ENCODE measurements at places on chromosomes 5 and 9.

DNA sequence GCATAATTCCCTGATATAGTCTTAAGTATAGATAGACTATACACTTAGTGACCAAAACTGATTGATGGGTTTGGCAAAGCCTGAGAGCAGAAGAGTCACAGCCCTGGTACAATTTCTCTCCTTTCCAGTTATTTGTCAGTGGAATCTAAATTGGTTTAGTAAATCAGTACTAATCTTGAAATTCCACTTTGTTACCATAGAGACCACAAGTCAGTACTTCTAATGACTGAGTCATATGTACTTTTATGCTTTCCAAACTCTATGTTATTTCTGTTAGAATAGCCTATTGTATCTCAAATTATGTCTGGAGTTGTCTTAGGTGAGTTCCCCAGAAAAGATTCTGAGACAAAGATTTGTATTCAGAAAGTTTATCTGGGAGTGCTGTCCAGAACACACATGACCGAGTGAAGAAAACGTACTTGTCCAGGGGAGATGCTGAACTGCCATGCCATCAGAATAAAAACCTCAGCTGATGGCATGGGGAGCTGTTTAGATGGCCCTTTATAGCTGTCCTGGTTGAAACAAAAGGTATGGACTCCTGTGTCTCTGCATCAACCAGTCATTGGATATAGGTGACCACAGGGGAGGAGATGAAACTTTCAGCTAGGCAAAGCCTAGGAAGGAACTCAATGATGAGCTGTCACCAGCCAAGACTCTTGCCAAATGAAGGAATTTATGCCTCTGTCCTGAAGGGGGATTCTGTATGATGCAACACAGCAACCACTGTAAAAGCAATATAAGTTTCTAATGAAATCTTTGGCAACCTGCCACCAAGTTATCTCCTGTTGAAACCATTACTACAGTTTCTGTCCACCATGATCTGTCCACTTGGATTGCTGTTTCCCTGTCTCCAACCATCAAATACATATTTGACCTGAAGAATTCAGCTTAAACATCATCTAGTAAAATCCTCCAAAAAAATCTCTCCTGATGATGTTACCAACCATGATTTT, 18.0 kb upstream of the SMC2 start:
- DNase-seq: peak; percentile 84

DNA sequence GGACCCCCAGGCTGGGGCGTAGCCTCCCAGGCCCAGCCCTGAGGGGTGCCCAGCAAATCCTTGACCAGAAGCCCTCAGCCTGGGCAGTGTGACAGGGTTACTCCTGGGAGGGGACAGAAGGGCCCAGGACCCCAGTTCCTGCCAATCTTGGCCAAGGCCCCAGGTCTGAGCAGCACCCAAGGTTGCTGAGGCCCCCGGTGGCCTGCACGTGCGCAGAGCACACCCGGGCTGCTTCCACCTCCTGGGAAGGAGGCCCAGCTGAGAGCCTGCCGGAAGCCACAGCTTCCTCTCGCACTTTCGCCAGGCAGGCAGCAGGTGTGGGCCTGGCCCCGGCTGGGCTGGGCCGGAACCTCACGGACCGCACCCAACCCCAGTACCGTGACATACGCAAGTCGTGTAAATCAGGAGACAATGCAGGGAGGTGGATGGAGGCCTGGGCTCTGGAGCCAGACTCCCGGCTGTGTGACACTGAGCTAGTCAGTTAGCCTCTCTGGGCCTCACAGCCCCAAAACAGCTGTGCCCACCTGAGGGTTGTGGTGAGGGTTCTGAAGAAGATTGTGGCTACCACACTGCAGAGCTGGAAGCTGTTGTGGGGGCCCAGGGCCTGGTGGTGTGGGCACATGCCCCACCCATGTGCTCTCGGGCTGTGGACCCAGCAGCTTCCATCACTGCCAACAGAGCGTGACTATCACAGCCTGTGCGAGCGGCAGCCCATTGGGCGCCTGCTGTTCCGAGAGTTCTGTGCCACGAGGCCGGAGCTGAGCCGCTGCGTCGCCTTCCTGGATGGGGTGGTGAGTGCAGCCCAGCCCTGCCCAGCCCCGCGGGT, 5.1 kb downstream of the GRK6 start:
- no peak for DNase-seq

- DNase-seq: no peak
Measured at GRCh38 chr9:116368680-116369079, 215.1 kb downstream of the PAPPA start.

DNA sequence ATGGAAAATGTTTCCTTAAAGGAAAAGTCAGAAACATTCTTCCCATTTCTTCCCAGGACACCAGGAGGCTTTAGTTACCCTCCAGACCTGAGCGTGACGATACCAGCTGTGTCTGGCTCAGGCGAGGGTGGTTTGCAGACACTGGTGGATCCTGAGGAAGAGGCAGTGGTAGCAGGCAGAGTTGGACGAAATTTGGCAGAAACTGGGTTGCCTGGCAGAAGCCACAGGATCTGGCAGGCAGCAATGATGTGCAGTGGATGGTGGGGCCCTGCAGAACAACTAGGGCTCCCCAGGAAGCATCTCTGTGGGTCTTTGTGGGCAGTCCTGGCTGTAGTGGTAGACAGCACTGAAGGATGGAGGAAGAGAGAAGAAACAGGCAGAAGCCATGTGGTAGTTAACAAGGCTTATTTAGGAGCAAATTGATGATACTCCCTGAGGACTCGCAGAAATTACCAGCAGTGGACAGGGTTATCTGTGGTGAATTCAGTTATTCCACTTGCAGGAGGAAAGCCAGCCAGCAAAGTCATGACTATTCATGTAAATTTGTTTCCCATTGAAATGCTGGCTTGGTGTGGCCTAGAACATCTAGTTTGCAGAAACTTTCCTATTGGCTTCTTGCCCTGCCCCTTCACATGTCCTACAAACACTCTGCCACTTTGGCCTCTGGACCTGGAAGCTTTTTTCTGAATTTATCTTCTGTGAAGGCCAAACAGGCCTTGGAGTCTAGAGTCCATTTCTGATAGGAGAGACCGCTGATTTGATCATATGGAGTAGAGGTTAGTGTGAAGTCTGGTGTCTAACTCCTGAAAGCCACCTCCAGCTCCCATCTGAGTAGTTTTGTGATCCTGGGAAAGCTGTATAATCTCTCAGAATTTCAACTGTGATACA, 212.0 kb downstream of the DMRT2 start:
- DNase-seq: no peak

DNA sequence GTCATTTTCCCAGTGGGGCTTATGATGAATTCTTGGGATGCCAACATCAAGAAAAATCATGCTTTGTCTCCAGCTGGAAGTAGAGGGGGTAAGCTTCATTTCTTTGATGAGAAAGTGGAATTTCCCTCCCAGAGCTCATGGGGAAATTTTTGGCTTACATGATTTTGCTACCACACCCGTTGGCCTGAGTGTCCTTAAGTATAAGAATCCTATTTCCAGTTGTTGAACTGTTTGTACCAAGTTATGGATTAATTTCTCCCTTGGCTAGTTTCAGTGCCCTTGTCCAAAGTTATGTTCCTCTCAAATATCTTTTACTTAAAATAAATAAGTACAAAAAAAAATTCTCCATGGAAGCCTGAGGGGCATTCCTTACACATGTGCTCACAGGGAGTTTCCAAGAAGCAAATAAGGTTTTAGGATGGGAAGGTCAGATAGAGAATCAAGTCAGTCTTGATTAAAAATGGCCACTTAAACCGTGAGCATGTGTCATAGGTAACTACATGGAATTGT, 82.3 kb downstream of the PTCD2 start:
- peak; percentile 88 for DNase-seq

GRCh38 chr5:150398722-150399523, 13.8 kb downstream of the CD74 start:
- no peak for DNase-seq

GRCh38 chr9:75775166-75775565, 115.3 kb upstream of the PCSK5 start:
- no peak for DNase-seq

- no peak for DNase-seq
Measured at GRCh38 chr5:170220191-170220590, 12.6 kb upstream of the C5orf58 start.

- DNase-seq: no peak
Measured at GRCh38 chr9:131787838-131788237, 48.0 kb upstream of the RAPGEF1 start.

DNA sequence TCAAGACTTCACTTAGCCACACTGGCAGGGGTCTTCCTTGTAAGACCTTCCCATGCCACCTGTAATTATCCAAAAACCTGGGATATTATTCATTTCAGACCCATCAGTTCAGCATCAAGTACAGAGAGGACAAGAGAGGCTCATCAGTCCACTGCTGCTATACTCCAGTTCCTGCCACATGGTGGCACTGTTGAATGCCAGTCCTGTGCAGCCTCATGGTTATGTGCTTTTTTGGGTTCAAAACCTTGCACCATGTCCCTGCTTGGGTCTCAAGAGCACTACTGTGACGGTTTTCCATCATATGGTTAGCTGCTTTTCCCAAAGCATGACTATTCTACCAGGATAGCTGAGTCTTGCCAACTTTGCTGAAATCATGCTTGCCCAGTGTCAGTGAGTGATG, 8.5 kb downstream of the PTGS1 start:
- DNase-seq: no peak

DNA sequence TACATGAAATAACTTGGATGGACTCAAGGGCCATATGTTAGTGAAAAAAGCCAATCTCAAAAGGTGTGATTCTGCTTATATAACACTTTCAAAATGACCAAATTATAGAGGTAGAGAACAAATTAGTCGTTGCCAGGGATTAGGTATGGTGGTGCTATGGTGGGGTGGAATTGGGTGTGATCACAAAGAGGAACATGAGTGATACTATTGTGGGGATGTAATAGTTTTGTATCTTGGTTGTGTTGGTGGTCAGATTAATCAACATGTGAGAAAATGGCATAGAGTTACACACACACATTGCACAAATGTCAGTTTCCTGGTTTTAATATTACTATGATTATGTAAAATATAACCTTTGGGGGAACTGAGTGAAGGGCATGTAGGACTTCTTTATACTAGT, 31.9 kb downstream of the CAMK4 start:
- no peak for DNase-seq

DNA sequence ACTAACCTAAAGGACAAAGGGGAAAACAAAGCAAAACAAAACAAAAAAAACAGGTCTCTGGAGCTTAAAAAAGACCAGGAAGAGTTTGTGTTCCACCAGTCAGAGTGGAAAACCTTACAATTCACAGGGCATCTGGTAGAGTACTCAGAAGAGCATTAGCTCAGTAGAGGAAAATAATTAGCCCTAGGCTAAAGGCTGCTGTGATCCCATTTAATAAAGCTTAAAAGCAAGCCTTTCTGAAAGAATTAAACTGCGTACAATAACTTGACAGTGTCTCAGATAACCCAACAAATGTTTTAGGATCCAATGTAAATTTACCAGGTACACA, 7.3 kb downstream of the ECM2 start:
- DNase-seq: no peak

- DNase-seq: no peak
Measured at GRCh38 chr5:69364414-69364813, 4.9 kb downstream of the AK6 start.

GRCh38 chr9:131682261-131682660, 57.6 kb downstream of the RAPGEF1 start:
- no peak for DNase-seq

- no peak for DNase-seq
Measured at GRCh38 chr9:401223-401622, 186.6 kb downstream of the DOCK8 start.

DNA sequence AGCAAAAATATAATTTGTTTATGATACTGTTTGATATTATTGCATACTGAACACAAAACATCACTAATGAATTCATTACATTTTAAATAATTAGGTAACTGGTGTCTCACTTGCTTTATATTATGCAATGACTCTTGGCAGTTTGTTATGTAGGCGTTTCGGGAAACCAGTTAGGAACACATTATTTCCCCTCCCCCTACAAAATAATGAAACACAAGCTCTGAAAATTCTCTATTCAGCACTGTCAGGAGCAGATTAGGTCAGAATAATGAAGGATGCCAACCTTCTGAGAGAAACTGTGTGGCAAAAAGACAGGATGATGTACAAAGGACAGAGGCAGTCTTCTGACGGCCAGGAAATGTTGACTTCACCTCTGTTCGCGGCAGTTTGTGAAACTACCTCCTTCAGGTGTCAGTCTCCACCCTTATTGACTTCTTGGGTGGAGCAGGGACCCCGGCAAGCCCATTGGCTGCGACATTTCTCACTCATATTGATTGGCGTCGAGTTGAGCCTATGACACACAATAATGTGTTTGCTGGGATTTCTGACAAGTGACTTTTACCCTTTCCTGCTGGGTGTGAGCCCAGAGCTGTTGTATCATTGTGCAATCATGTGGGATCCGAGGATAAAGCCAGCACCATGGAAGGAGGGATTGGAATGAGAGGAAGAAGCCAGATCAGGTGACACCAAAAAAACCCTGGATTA, 33.9 kb downstream of the SH3PXD2B start:
- peak; percentile 88 for DNase-seq

DNA sequence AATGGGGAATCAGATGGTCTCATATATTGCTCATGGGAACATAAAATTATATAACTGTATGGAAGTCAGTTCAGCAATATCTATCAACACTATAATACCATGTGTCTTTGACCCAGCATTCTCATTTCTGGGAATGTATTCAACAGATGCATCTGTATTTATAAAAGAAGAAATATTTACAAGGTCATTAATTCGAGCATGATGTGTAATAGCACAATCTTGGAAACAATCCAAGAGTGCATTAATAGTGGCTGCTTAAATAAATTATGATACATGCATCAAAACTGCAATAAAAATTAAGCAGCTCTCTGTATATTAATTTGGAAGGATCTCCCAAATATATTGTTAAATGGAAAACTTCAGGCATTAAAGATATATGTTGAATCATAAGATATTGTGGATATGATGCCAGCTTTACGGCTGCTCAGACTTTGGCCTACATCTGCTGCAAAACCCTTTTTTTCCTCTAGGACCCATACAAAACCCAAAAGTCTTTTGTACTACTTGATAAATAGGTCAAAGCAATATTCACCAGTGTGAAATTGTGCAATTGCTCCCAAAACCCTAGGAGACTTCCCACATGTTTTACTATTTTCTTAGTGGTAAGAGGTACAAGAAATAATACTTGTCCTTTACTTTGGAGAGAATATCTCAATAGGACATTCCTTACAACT, 45.3 kb upstream of the ISOC1 start:
- DNase-seq: no peak

- peak; percentile 40 for DNase-seq
Measured at GRCh38 chr9:136808806-136809158, 1.0 kb downstream of the RABL6 start.

- DNase-seq: no peak
Measured at GRCh38 chr9:109579191-109579948, 81.3 kb upstream of the PTPN3 start.

- DNase-seq: no peak
Measured at GRCh38 chr5:32357658-32358057, 44.9 kb upstream of the MTMR12 start.

- no peak for DNase-seq
Measured at GRCh38 chr5:108251350-108251749, 130.5 kb downstream of the FBXL17 start.

GRCh38 chr9:109476642-109477257, 21.4 kb downstream of the PTPN3 start:
- no peak for DNase-seq
